ENCODE measurements at places on chromosomes 1 and 21. TPM values are rescaled to one million over a fixed set of nuclear protein-coding genes. Genes with fewer than 3 reads are reported as not detected.

NES gene
- 6.0 TPM for total RNA-seq

MNDA gene
- total RNA-seq, result not detected

ZBTB8B gene
- 0.53 TPM for total RNA-seq

C1orf210 gene
- not detected for total RNA-seq

LCE7A gene
- total RNA-seq, result not detected

HSD3B1 gene
- total RNA-seq, result not detected

SYDE2 gene
- 13.1 TPM for total RNA-seq

BCAN gene
- total RNA-seq, result 1.3 TPM

STPG1 gene
- 6.8 TPM for total RNA-seq

OTUD3 gene
- 6.4 TPM for total RNA-seq

PODN gene
- total RNA-seq, result 4.1 TPM

OR2T29 gene
- total RNA-seq, result not detected

OR2L2 gene
- total RNA-seq, result 0.07 TPM

ASCL5 gene
- total RNA-seq, result not detected

A3GALT2 gene
- not detected for total RNA-seq

HAO2 gene
- total RNA-seq, result not detected

ATP1A4 gene
- not detected for total RNA-seq

OR6N2 gene
- not detected for total RNA-seq

CFHR1 gene
- total RNA-seq, result not detected

KCNT2 gene
- 13.4 TPM for total RNA-seq

RBM34 gene
- 67.6 TPM for total RNA-seq

NFASC gene
- total RNA-seq, result not detected

NBPF4 gene
- total RNA-seq, result not detected

LCE2A gene
- not detected for total RNA-seq

CD160 gene
- total RNA-seq, result not detected

C8A gene
- total RNA-seq, result not detected

BLACAT1 gene
- not detected for total RNA-seq

ANKRD35 gene
- total RNA-seq, result not detected

ALX3 gene
- not detected for total RNA-seq

FAM43B gene
- total RNA-seq, result 0.52 TPM

LINGO4 gene
- not detected for total RNA-seq

FAM110D gene
- total RNA-seq, result 0.23 TPM

LMO4 gene
- total RNA-seq, result 36.1 TPM

XKR8 gene
- total RNA-seq, result 3.5 TPM
